KBM-7 (cell line): ENCODE measurements at places on chromosomes 5 and 9.
A peak's percentile ranks its signal among the peaks of the same experiment; 100 is the strongest.

- no peak for DNase-seq
Observed at GRCh38 chr9:42388846-42389245, 205.4 kb downstream of the SPATA31A6 start.

DNA sequence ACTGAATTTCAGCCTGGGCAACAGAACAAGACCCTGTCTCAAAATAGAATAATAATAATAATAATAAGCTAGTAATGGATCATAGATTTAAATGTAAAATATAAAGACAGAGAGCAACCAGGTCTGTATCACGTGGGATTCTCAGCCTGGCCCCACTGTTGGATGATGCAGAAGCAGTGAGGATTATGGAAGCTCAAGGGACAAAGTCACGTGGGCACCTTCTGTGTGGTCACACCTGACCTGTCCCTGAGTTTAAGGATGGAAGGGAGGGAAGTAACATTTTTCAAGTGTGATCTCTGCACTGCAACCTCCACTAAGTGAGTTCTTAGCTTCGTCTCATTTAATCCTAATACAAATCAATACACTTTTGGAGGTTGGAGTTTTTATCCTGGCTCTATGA, 212.5 kb upstream of the IER5L start:
- DNase-seq, result no peak

DNA sequence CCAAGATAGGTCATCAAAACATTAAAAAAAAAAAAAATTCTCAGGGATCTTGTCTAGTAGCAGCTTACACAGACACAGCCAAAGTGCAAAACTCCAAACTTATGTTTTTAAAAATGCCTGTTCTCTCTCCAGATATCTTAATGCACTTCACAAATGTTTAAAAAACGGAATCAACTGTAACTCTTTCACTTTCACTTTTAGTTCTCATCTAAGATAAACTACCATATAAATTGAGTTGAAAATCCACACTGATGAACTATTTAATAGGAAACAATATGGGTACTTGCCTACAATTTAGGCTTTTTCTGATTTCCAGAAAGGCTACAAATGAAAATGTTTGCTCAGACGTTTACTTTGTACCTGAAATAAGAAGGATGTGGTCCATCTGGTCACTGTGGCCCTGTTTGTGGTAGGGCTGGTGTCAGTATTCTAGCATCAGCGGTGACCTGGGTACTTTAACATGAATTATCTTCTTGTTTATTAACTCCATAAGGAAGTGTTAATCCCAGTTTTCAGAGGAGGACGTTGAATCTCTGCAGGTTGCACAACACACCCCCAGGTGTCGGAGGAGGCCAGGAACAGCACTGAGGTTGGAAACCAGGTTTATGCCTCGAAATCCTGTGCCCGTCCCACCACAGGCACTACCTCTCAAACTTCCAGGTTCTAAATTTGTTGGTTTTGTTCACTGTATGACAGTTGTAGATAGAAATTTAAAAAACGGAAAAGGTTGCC, 13.3 kb upstream of the LPCAT1 start:
- DNase-seq, result no peak

GRCh38 chr9:94821098-94821887, 94.8 kb downstream of the AOPEP start:
- DNase-seq, result peak; percentile 28

GRCh38 chr5:167880420-167880819, 411.0 kb upstream of the WWC1 start:
- DNase-seq, result no peak

DNA sequence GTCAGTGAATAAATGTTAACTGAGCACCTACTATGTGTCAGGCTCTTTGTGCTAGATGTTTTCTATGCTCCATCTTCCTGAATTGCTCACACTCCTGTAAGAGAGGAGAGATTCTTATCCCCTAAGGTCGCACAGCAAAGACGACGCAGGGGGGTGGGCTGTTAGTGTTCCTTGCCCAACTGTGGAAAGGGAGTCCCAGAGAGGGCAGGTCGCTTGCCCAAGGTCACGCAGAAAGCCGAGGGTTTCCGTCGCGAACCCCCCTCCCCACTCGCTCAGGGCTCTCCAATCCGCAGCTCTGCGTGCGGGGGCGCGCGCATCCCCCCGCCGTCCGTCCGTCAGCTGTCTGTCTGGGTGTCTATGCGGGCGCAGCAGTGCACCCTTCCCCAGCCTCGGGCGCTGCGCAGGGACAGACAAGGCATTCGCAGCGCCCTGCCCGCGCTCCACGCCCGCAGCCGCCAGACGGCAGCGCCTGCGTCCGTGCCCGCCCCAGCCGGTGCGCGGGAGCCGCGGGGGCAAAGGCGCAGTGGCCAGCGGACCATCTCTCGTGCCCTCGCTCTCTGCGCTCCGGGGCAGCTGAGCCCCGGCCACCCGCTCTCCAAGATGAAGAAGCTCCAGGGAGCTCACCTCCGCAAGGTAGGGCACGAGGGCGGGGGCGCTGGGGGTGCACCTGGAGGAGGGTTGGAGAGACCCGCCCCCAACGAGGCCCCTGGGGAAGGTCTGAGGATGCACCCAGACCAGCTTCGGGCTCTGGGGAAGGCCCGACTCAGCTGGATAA, at the start of gene SLC6A7:
SLC6A7 (plus strand) TSS at position 335 of the 775 bp plus-strand sequence; CDS start at position 601, 266 bp downstream.
- no peak for DNase-seq

DNA sequence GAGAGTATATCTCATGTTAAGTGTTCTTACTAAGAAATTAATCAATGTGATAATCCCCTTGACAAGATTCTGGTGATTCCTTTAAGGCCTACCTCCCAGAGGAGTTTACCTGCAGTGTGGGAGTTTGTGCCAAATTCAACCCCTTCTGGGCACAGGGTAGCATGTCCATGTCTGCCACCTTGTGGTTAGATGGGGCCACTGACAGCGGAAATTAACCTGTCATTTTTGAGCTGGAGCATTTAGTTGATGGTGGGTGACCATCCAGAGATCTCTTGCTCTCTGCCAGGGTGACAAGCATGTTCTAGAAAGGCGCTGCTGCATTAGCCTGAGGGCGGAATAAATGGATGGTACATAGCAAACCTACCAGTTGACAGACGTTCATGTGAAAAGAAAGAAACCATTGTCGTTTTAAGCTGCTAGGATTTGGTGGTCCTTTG, 132.2 kb downstream of the FBXO4 start:
- DNase-seq, result peak; percentile 72
